ENCODE measurements at places on chromosomes 12 and 14.
A peak's percentile ranks its signal among the peaks of the same experiment; 100 is the strongest.

GRCh38 chr12:45743247-45743646 lies 13.7 kb downstream of the ARID2 start:
- no peak for DNase-seq

DNA sequence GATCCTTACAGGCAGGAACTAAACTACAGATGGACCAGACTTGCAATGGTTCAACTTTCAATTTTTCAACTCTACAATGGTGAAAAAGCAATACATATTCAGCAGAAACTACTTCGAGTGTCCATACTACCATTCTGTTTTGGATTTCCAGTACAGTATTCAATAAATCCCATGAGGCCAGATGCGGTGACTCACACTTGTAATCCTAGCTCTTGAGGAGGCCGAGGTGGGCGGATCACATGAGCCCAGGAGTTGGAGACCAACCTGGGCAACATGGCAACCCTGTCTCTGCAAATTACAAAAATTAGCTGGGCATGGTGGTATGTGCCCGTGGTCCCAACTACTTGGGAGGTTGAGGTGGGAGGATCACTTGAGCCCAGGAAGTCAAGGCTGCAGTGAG lies 336.1 kb downstream of the MED13L start:
- DNase-seq: peak; percentile 55

GRCh38 chr14:26395726-26396125 lies 202.1 kb downstream of the NOVA1 start:
- DNase-seq: no peak

DNA sequence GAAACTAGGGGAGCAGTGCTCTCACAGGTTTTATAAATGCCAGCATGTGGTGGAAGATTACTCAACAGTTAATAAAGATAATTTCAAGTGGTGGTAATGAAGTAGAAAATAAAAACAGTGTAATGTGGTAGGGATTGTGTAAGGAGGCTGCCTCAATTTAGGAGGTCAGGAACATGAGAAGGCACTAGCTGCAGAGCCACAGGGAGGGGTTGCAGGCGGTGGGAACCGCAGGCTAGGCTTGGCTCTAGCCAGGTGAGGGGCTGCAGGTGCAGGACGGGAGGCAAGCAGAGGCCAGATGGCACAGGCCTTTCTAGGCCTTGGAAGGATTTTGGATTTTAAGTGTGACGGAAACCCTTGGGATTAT lies 768 bp downstream of the METTL25 start:
- DNase-seq: peak; percentile 0

DNA sequence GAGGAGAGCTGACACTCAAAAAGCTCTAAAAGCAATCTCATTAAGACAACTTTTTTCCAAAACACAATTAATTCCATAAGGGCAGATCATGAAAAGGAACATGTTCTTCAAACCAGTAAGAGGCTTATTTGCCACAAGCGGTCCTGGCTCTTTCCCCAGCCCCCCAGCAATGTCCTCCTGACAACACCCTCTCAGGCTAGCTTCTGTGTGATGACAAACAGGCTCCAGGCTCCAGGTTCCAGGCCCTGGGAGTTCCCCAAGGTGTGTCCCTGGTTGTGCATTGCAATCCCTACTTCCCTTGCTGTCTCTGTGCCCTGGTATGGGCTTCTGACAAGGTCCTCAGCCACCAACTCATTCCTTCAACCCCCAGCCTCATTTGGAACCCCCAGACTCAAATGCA lies 8.9 kb downstream of the HVCN1 start:
- no peak for DNase-seq

DNA sequence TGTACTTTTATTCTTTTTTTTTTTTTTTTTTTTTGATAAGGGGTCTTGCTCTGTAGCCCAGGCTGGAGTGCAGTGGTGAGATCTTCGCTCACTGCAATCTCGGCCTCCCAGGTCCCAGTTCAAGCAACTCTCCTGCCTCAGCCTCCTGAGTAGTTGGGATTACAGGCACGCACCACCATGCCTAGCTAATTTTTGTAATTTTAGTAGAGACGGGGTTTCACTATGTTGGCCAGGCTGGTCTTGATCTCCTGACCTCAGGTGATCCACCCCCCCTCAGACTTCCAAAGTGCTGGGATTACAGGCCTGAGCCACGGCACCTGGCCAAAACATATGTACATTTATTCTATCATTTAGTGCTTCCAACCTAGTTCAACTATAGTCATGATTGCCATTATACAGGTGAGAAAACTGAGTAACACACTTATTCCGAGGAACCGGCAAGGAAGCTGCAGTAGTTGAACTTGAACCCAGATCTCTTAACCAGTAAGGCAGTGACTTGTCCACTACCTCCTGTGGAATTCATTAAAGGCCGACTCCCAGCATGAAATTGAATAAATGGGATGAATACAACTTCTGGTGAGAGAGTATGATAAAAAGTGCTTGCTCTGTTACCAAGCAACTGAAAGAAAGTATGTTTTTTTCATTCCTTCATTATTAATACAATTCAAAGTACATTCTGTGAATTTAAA lies 755 bp upstream of the ATF7IP start:
- DNase-seq: no peak

GRCh38 chr14:21042918-21043317 lies 756 bp downstream of the RNASE7 start:
- no peak for DNase-seq

- peak; percentile 47 for DNase-seq
Observed at GRCh38 chr14:77615361-77616132, 890 bp downstream of the SPTLC2 start.

DNA sequence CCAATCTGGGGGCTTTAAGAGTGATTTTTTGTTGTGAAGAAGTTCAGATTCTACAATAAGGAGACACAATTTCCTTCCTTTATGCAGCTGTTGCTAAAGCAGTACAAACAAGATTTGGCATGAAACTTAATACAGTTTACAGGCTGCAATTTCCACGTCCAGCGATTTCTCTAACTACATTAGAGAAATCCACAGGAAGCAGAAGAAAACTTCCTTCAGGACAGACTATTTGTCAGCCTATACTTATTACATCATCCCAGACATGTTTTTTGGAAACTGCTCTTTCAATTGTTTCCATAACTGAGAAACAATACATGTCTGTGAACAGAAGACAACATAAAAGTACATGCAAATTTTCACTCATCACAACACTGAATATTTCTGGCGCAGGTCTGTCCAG lies 204.3 kb downstream of the TTC7B start:
- DNase-seq: no peak

DNA sequence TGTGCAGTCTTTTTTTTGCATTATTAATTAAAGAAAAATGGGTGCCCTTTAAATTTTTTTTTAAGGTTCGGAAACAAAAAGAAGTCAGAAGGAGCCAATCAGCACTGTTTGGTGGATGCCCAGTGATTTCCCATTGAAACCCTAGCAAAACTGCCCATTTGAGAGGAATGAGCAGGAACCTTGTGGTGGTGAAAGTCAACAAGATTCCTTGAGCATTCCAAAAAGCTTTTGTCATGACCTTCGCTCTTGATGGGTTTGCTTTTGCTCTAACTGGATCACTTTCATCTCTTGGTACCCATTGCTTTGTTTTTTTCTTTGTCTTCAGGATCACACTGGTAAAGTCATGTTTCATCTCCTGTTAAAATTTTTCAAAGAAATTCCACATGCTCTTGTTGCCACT lies 54.1 kb downstream of the ADIPOR2 start:
- DNase-seq: peak; percentile 56

DNA sequence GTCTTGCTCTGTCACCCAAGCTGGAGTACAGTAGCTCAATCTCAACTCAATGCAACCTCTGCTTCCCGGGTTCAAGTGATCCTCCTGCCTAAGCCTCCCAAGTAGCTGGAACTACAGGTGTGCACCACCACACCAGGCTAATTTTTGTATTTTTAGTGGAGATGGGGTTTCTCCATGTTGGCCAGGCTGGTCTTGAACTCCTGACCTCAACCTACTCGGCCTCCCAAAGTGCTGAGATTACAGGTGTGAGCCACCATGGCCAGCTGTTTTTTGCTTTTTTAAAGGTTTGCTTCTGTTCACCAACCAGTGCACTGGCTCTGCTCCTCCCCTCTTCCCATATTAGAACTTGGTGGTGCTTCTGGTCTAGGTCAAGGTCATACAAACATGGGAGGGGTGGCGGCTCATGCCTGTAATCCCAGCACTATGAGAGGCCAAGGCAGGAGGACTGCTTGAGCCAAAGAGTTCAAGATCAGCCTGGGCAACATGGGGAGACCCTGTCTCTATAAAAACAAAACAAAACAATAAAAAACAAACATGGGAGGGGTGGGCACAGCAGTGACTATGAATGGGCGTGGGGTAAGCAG lies 20.4 kb upstream of the PAPOLA start:
- DNase-seq: no peak

GRCh38 chr12:18979401-18980126 lies 150.0 kb upstream of the PLEKHA5 start:
- no peak for DNase-seq

- DNase-seq: peak; percentile 42
Observed at GRCh38 chr12:28742791-28743190, 406.3 kb upstream of the FAR2 start.

- DNase-seq: peak; percentile 57
Observed at GRCh38 chr12:78062786-78063185, 232.1 kb downstream of the NAV3 start.

GRCh38 chr12:108633534-108634248 lies at the start of gene SELPLG:
SELPLG (minus strand) TSS chr12:108633894; CDS start chr12:108624307, 9,587 bp downstream.
- DNase-seq: no peak

- DNase-seq: peak; percentile 73
Observed at GRCh38 chr12:25017336-25017735, 68.4 kb upstream of the BCAT1 start.

- DNase-seq: no peak
Observed at GRCh38 chr14:79229383-79229909, 981.9 kb downstream of the DIO2 start.

DNA sequence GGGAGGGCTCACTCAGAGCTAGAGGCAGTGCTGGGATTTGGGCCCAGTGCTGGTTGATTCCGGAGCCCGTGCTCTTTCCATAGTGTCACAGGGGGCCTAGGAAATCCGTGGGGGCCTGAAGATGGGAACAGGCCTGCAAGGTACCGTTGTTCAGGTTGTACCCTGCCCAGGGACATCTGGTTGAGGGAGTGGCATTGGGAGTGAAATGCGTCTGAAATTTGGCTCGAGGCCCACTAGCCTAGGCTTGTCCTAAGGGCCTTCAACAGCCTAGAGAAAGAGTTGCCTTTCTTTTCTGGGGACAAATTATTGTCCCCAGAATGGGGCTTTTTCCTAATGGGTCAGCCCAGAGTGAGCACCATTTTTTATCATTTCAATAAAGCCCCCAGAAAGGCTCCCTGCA lies 26.4 kb upstream of the FAM222A start:
- no peak for DNase-seq

GRCh38 chr14:105332350-105332874 lies 17.9 kb downstream of the PACS2 start:
- no peak for DNase-seq

- DNase-seq: no peak
Observed at GRCh38 chr12:115386946-115387345, 703.0 kb upstream of the TBX3 start.

- DNase-seq: no peak
Observed at GRCh38 chr12:6065863-6066199, 58.6 kb downstream of the VWF start.
